ENCODE measurements at places on chromosomes 16 and 17.

GRCh38 chr17:51107778-51108177 lies 12.9 kb downstream of the SPAG9 start:
- DNase-seq, result no peak

- DNase-seq, result no peak
These were observed 2.3 kb upstream of the CHST6 start for GRCh38 chr16:75497558-75497957.

GRCh38 chr16:86297391-86297790 lies 212.9 kb upstream of the FOXF1 start:
- DNase-seq, result no peak

DNA sequence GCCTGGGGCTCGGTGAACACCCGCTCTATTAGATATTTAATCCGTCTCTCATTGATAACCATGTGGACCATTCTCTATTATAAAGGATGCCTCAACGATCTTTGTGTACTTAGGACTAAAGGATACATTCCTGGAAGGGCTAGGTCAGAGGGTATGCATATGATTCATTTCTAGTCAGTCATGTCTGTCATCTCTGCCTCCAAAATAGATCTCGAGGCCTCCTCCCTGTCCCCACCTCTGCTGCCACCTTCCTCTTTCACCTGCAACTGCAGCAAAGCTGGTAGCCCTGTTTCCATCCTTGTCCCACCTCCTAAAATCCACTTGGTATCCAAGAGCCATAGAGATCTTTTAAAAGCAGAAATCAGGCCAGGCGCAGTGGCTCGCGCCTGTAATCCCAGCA lies 121.5 kb downstream of the KATNIP start:
- DNase-seq, result no peak

DNA sequence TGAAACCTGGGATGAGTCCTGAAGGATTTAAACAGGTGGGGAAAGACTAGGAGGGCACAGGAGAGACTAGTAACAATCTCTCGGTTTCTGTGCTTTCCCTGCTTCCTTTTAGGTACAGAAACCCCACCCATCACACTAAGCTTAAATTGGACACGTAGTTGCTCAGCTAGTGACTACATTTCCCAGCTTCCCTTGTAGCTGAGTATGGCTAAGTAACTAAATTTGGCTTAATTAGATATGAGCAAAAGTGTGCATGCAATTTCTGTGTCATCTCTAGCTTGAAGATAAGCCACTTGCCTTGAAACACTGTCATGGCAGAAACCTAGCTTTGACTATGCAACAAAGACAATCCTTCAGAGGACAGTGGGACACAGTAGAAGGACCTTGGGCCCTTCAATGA lies 36.5 kb downstream of the CACNG1 start:
- no peak for DNase-seq

- DNase-seq, result no peak
These were observed 4.0 kb upstream of the PERCC1 start for GRCh38 chr16:1426734-1427471.

DNA sequence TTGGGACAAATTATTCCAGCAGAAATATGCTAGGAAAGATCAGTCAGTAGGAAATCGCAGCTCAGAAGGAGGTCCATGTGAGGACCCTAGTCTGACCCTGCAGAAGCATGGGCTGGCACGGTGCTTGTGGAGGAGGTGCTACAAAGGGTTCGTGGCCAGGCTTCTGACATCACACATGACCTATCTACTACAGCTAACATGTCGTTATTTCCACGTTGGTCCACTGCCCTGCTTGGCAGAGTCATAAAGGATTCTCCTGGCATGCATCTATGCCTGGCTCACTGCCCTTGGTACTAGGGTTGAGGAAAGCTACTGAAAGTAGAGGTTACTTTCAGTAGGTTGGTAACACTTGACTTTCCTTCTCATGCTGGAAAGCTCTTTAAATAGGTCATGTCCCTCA lies 118.1 kb upstream of the SHISA6 start:
- DNase-seq, result no peak

DNA sequence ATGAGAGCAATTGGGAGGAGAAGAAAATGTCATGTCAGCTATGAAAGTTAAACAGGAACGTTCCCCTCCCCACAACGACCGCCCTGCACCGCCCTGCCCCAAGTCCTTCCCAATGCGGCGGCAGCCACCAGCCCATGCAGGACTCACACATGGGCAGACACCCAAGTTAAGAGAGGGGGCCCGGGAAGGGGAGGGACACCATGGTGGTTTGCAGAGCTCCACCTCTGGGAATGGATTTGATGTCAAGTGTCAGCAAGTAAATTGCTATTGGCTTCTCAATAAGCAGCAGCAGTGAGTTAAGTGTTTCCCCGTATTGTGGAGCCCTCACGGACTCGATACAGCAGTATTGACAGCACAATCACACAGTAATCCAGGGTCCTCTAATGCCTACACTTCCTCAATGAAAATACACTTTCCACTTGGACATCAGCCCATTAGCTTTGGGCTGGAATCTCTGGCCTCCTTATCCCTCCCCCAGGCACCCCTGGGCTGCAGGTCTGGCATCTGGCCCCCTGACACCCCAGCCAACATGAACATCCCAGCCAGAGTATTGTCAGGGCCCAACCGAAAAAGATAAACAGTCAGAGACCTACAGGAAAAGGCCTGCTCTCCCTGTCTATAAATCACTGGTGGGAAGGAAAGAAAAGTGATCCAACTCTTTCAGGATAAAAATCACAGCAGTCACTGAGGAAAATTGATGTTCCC lies 22.6 kb downstream of the ZFHX3 start:
- DNase-seq, result no peak

DNA sequence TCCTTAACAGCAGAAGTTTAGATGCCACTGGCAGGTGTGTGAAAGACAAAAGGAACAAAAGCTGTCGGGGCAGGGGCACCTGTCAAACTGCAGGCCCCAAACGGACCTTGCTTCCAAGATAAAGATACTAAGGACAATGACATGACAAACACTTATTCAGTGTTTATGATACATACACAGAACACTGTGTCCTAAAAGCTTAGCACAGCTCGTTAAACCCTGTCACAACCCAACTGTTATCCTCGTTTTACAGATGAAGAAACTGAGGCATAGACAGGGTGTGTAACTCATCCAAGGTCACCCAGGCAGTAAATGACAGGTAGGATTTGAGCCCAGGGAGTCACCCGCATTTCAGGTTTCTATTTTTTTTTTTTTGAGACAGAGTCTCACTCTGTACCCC lies 9.6 kb downstream of the SDK2 start:
- DNase-seq, result no peak

GRCh38 chr16:10896723-10897122 lies 19.7 kb downstream of the CIITA start:
- DNase-seq, result no peak

DNA sequence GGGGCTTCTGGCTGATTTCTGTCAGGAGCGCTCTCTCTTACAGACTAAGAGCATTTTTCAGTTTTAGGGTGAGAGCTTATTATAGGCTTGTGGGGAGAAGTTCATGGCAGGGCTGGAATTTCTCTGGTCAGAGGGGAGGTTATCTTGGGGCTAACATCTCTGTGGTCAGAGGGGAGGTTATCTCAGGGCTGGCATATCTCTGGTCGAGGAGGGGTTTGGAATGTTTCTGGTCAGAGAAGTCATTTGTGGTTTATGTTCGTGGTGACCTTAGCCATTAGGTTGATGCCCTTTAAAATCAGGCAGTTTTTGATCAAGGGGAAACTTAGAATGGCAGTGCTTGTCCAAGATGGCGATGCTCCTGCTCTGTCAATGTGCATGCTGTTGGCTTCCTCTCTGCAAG lies 10.8 kb upstream of the USP31 start:
- no peak for DNase-seq

- DNase-seq, result peak; percentile 45
These were observed 117.0 kb upstream of the MAF start for GRCh38 chr16:79717333-79718137.

GRCh38 chr16:68399456-68399855 lies 48.9 kb downstream of the SMPD3 start:
- DNase-seq, result no peak

DNA sequence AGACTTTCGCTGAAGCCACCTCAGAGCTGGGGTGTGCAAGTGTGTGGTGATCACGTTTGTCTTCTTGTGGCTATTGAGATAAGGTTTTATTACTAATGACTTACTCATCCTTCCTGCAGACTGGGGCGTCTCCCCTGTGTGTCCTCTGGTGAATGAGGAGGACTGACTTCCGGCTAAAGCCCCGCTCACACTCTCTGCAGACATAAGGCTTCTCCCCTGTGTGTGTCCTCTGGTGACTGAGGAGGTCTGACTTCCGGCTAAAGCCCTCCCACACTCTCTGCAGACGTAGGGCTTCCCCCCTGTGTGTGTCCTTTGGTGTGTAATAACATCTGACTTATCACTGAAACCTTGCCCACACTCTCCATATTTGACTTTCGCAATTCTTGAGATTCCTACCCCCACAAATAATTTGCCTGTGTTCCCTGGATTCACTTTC lies 19.4 kb downstream of the PRDM7 start:
- no peak for DNase-seq

- DNase-seq, result no peak
These were observed 36.7 kb upstream of the CCL1 start for GRCh38 chr17:34399725-34400124.

GRCh38 chr16:66324815-66325515 lies 41.5 kb upstream of the CDH5 start:
- DNase-seq, result no peak

GRCh38 chr17:20920095-20920814 lies 122.6 kb downstream of the USP22 start:
- DNase-seq, result no peak

DNA sequence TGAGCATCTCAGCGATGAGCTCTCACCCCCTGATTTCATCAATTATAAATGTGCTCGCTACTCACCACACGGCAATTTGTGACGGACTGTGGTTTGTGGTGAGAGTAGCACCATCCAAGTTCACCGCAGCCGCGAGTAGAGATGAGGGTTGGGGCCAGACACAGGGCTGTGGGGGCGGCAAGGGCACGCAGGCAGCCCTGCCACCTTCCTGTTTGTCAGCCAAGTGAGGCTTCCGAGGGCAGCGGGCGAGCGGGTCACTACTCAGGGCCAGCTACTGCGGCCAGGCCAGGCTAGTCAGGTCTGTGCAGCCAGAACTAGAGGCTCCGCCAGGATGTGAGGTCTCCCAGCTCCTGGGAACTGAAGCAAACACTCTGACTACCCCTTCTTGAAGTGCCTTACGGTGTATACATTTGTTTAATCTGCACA lies 39.6 kb upstream of the MEOX1 start:
- no peak for DNase-seq

DNA sequence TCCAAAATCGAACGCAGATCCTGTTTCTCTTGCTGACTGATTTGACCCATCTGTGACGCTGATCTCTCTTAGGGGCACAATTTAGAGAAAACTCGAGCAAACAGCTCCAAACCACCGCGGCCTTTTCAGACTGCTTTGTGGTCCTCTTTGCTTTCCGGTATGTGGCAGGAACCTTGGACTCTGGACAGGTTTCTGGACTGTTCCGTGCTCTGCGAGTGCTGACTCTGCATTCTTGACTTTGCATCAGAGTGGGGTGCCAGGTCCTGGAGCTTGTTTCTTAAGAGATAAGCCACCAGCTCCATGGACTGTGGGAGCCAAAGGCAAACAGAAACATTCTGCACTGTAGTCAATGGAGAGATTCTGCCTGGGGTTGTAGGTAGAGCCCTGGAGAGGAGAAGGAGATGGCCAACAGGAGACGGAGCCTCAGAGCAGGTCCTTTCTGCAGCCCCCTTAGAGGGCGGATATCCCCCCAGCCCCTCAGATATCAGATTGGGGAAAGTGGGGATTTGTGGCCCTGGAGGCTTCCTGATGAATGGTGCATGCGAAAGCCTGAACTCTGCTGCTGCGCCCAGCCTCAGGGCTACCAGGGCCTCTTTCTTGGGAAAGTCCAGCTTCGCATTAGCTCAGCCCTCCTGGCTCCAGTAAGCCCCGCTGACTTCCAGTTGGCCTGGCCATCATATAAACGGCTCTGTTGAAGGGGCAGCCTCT lies 65.6 kb downstream of the WIPI1 start:
- no peak for DNase-seq

GRCh38 chr17:41707803-41708669 lies 4.1 kb upstream of the GAST start:
- DNase-seq, result no peak

- peak; percentile 90 for DNase-seq
These were observed 22.7 kb downstream of the ZNF469 start for GRCh38 chr16:88405216-88406060.

DNA sequence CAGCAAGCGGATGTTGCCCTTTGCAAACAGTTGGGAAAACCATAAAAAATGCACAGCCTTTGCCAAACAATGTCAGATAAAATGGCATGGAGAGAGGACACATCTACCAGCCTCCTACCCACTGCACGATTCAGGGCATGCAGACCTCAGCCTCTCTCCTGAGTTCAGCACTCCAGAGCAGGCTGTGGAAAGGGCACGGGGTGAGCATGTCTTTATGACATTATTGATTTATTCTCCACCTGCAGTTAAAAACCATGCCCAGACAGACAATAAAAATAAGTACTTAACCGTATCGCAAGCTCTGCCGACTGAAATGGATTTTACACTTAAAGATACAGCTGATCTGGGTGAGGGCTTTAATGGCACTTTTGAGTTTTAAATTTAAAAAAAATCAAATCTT lies 127.1 kb downstream of the MAF start:
- DNase-seq, result no peak

DNA sequence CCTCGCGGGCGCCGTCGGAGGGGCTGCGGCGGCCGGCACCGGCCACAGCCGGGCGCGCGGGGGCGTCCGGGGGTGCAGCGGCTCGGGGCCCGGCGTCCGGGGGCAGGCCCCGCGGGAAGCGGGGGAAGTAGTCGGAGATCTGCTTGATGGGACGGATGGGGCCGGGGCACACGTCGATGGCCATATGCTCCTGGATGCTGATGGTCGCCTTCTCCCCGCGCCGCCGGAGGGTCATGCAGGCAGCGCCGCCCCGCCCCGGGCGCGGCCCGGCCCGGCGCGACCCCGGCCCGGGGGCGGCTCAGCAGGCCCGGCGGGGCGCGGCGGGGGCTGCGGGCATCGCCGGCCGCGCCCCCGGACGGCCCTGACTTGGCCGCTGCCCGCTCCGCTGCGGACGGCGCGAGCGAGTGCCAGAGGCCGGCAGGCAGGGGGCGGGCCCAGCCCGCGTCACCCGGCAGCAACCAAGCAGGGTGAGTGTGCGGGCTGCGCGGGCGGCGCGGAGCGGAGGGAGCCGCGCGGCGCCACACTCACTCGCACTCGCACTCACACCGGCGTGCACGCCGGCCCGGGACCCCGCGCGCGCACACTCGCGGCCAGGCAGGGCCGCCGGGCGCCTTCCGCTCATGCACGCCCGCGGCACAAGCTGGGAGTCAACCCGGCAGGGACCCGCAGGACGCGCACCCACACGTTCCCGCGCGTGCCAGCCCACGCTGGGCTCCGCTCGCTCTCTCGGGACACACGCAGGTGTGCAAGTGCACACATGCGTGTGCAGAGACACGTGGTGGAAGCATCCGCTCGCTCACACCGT lies at the start of gene DOC2B:
Gene DOC2B, minus strand, starts transcription at position 406 of the 805 bp plus-strand sequence. Its CDS starts 171 bp downstream, at position 235.
- DNase-seq, result peak; percentile 70

DNA sequence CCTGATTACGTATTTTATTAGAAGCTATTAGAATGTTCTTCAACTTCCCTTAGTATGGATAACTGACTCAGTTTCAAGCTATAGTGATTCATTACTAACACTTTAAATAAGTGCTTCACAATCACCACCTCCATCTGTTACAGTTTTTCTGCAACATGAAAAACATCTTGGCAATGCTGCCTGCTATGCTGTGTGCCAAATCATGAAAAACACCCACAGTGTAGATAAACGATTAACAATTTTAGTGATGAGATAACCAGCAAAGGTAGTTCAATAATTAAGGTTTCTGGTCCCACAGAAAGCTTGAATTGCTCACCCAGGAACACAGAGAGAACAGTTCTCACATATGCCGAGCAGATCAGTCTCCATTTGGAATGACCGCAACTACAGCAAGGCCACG lies 51.4 kb upstream of the SLC25A19 start:
- no peak for DNase-seq

Data from hindlimb muscle (tissue), 1 donor.